Liver (tissue), 10 donors: ENCODE measurements at places on chromosomes 5 and 9. TPM values are rescaled to one million over a fixed set of nuclear protein-coding genes. Genes with fewer than 3 reads are reported as not detected.

GRCh38 chr9:99143655-99144054, 38.7 kb downstream of the TGFBR1 start:
- no peak overlapping the region for H3K4me3 ChIP-seq
- no peaks in the 10 kb centered on the region for H3K4me1 ChIP-seq
- H3K27ac ChIP-seq, result no peak overlapping the region

NR3C1 gene
- total RNA-seq, result 27.3 TPM

GRCh38 chr5:149881069-149881622, 63.4 kb downstream of the PDE6A start:
- H3K4me3 ChIP-seq, result no peak overlapping the region
- H3K4me1 ChIP-seq, result no peaks in the 10 kb centered on the region
- DNase-seq, result no peak
- H3K27me3 ChIP-seq, result no peaks in the 10 kb centered on the region

PAIP1 gene
- 40.2 TPM for total RNA-seq

F2RL2 gene
- total RNA-seq, result 1.0 TPM

GRCh38 chr9:74498621-74499095, 1.5 kb downstream of the RORB start:
- peaks cover 4% of the 10 kb centered on the region for H3K27me3 ChIP-seq
- no peak overlapping the region for H3K27ac ChIP-seq
- no peak for DNase-seq
- no peaks in the 10 kb centered on the region for H3K36me3 ChIP-seq
